ENCODE measurements at places on chromosomes 11 and 22. TPM values are rescaled to one million over a fixed set of nuclear protein-coding genes. Genes with fewer than 3 reads are reported as not detected.

MYEOV gene
- total RNA-seq: 69.8 TPM

PKDREJ gene
- not detected for total RNA-seq

IL10RA gene
- total RNA-seq: 0.41 TPM

GRAP2 gene
- 0.54 TPM for total RNA-seq

RIBC2 gene
- 2.9 TPM for total RNA-seq

CHRM4 gene
- total RNA-seq: 3.1 TPM

RFPL3 gene
- total RNA-seq: not detected

GGTLC3 gene
- total RNA-seq: not detected

OR51B2 gene
- not detected for total RNA-seq

LRP5 gene
- 171 TPM for total RNA-seq

MOGAT2 gene
- total RNA-seq: 0.08 TPM

RPS13 gene
- total RNA-seq: 882 TPM

ASPHD2 gene
- 0.15 TPM for total RNA-seq

TPH1 gene
- 0.05 TPM for total RNA-seq

UQCR10 gene
- 93.7 TPM for total RNA-seq

OR10D3 gene
- total RNA-seq: not detected

MUC2 gene
- 0.08 TPM for total RNA-seq

C11orf42 gene
- not detected for total RNA-seq

CAPN5 gene
- 17.3 TPM for total RNA-seq

FGF3 gene
- total RNA-seq: not detected

IGSF22 gene
- total RNA-seq: not detected

OR8D1 gene
- not detected for total RNA-seq

SH3BP1 gene
- total RNA-seq: 6.8 TPM

BTBD18 gene
- total RNA-seq: not detected

NDUFV1 gene
- 281 TPM for total RNA-seq

NLRP14 gene
- 0.08 TPM for total RNA-seq

KBTBD4 gene
- total RNA-seq: 23.2 TPM

PAX6 gene
- 0.49 TPM for total RNA-seq

THY1 gene
- 13.7 TPM for total RNA-seq

MAJIN gene
- total RNA-seq: not detected

SPTBN2 gene
- 7.3 TPM for total RNA-seq

WBP2NL gene
- total RNA-seq: 0.44 TPM

MMP1 gene
- total RNA-seq: 0.15 TPM

KRTAP5-2 gene
- not detected for total RNA-seq

SLC22A6 gene
- not detected for total RNA-seq

CYB5R2 gene
- total RNA-seq: 46.3 TPM

OR4D5 gene
- not detected for total RNA-seq

KIAA0930 gene
- total RNA-seq: 42.5 TPM

INS gene
- not detected for total RNA-seq
